RWPE2 (cell line): ENCODE measurements at places on chromosomes 16 and 17.

- no peak for DNase-seq
Observed at GRCh38 chr17:8189041-8189710, 804 bp downstream of the BORCS6 start.

DNA sequence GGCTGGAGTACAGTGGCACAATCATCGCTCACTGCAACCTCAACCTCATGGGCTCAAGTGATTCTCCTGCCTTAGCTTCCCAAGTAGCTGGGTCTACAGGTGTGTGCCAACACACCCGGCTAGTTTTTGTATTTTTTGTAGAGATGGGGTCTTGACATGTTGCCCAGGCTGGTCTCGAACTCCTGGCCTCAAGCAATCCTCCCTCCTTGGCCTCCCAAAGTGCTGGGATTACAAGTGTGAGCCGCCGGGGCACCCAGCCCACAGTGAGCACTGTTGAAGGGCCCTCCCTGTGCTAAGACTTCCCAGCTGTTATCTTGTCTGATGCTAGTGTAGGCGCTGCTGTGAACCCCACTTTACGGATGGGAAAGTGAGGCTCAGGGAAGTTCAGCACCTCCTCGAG is 8.0 kb downstream of the CASKIN1 start:
- no peak for DNase-seq

GRCh38 chr16:10321407-10322387 is 64.2 kb upstream of the ATF7IP2 start:
- no peak for DNase-seq

DNA sequence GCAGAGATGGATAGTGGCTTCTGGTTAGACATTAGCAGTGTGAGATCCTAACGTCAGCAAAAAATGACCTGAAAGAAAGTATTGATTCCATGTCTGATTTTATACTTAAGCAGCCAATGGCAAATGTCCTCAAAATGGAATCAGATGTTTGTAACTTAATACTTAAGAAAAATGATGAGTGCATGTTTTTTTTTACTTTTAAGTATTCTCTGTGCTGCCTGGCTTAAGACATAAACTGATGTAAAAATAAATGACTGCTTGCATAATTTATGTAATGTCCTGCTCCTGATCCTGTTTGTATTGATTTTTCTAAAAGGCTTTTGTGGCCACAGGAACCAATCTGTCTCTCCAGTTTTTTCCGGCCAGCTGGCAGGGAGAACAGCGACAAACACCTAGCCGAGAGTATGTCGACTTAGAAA is 7.4 kb downstream of the CBFB start:
- DNase-seq, result no peak

DNA sequence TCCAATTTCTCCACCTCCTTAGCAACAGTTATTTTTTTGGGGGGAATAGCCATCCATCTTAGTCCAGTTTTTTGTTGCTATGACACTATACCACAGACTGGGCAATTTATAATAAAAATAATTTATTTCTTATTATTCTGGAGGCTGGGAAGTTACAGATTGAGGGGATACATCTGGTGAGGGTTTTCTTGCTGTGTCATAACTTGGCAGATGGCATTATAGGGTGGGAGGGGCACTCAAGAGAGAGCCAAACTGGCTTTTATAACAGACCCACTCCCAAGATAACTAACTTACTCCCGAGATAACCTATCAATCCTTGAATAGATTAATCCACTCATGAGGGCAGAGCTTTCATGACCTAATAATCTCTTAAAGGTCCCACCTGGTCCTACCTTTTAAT is 84.2 kb downstream of the ABCA8 start:
- no peak for DNase-seq

- no peak for DNase-seq
Observed at GRCh38 chr16:78664811-78665772, 565.6 kb downstream of the WWOX start.

DNA sequence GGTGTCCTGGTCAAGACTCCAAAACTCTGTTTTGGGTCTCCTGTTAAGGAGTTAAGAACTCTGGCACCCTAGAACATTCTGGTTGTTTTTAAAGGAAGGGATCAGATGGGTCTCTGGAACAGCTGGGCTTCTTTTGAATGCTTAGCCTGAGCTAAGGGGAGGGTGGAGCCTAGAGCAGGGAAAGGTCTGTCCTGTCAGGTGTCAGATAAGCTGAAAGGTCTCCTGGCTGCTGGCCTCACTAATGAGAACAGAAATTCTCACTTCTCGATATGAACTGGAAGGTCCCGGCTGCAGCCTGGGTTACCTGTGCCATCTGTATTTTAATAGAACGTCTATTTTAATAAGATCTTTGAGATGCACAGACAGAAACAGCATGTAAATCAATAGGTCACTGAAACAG is 69.0 kb downstream of the RAP1GAP2 start:
- no peak for DNase-seq

- no peak for DNase-seq
Observed at GRCh38 chr16:69934044-69934443, 17.1 kb upstream of the CLEC18A start.

- no peak for DNase-seq
Observed at GRCh38 chr17:18854956-18855355, 3.0 kb upstream of the PRPSAP2 start.

DNA sequence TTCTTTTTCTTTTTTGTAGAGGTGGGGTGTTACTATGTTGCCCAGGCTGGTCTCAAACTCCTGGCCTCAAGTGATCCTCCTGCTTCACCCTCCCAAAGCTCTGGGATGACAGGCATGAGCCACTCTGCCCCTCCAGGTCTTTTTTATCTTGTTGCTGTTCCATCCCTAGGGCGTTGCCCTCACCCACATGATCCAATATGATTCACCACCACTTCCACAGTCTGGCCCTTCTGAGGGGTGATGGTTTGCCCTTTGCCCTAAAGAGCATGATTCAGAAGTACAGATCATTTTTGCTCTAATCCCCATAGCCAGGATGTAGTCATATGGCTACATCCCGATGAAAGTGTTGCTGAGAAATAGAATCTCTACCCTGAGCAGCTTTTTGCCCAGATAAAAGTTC is 18.8 kb downstream of the STX4 start:
- peak; percentile 80 for DNase-seq

DNA sequence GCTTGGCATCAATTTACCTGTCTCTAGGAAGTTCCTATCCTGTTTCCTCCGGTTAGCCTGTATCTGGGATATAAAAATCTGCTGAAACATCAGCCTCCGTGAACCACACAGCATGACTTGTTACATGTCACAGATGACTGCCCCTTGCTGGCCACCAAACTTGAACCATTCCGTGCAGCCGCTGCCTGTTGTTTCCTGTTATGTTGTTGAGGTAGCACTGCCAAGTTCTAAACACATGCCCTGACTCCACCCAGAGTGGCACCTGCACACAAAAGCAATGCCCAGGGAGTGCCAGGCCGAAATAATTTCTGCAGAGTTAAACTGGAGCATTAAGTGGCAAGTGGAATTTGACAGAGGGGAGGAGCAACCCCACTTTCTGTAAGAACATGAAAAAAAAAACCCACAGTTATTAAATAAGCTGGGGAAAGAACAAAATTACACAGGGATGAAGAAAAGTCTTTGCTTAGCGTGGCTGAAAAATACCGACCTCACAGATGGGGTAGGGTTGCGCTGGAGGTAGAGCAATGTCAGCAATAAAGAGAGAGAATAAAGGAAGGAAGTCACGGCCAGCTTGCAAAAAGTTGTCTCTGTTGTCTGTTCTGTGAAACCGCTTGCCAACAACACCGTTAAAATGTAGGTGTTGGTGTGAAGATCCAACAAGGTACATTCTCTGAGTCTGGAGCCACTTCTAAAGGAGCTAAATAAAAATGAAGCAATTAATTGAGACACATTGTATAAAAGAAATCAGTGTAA is 174.6 kb upstream of the CDH13 start:
- DNase-seq, result no peak

GRCh38 chr17:56812901-56813388 is 20.8 kb downstream of the C17orf67 start:
- no peak for DNase-seq

GRCh38 chr16:88059701-88060386 is 108.6 kb downstream of the BANP start:
- DNase-seq, result peak; percentile 61

DNA sequence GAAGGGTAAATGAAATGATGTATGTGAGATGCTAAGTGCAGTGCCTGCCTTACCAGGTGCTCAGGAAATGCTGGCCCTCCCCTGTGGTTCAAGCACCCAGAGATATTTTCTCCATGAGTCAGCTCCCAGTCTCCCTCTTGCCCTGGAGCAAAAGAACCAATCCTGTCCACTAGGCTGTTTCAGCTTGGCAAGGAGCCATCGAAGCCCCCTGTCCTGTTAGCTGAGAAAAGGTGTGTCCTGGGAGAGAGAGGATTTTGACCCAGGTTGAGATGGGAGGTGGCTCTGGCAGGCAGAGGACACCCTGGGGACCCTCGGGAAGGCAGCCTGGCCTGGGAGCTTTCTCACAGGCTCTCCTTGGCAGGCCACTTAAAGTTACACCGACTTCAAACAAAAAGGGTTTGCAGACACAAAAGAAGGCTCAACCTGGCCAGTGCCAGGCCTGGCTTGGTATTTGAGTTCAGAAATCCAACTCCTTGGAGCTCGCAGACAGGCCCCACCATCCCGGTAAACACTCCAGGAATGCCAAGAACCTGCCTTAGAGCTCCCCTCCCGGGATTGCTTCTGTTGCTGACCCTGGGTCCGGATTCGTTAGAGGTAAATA is 29.6 kb downstream of the NTN1 start:
- peak; percentile 87 for DNase-seq

GRCh38 chr17:75774991-75775668 is 9.5 kb upstream of the UNK start:
- DNase-seq, result peak; percentile 88

DNA sequence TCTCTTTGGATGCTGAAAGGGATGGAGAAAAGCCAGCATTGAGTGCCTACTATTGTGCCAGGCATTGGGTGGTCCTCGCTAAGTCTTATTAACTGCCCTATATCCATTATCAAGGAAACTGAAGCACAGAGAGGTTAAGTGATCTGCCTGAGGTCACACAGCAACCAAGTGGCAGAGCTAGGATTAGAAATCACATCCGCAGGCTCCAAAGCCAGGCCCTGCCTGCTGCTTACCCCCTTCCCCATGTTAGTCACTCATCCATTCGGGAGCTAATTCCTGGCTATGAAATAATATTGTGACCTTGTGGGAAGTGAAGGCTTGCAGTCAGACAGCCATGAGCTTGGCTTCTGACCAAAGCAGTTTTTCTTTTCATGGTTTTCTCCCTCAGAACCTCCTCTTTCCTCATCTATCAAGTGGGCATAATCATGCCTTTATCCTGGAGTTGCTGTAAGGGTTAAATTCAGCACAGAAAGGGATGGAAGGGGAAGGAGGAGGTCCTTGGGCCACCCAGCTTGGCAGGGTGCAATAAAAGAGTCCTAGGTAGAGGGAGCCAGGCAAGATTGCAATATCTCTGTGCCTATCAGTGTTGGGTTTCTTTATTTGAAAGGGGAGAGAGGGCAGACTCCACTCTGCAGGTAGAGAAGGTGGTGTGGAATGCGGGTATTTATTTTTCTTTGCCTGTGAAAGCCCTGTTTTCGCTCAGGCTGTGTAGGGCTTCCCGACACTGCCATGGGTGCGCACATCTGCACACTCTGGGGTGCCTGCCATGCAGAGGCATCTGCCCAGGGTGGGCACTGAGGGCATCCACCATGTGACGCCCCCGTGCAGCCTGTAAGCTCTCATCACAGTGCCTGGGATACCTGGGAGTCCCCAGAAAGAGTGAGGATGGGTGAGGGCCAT is 11.3 kb downstream of the RAI1 start:
- no peak for DNase-seq

GRCh38 chr16:88638323-88639230 is at the start of gene IL17C:
Gene IL17C (plus strand): TSS chr16:88638572. CDS start chr16:88638642, 70 bp downstream.
- DNase-seq, result no peak

GRCh38 chr17:17231621-17232302 is 5.2 kb downstream of the FLCN start:
- DNase-seq, result no peak

DNA sequence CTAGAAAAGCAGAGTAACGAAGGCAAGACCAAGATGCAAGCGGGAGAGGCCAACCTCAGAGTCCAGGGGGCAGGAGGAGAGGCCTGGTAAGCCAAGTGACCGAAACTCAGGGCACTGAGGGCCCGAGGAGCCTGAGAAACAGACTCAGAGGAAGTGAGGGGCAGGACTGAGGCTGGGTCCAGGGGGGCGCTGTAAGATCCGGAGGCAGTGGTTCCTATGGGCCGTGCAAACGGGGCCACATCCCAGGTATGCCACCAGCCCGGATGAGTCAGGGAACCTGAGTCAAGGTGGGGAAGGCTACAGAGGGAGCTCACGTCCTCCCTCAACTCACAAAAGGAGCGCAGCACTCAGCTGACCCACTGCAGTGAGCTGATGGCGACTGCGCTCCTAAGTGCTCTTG is 8.3 kb downstream of the ZDHHC7 start:
- no peak for DNase-seq

GRCh38 chr16:11425140-11425539 is 79.9 kb downstream of the RMI2 start:
- no peak for DNase-seq

DNA sequence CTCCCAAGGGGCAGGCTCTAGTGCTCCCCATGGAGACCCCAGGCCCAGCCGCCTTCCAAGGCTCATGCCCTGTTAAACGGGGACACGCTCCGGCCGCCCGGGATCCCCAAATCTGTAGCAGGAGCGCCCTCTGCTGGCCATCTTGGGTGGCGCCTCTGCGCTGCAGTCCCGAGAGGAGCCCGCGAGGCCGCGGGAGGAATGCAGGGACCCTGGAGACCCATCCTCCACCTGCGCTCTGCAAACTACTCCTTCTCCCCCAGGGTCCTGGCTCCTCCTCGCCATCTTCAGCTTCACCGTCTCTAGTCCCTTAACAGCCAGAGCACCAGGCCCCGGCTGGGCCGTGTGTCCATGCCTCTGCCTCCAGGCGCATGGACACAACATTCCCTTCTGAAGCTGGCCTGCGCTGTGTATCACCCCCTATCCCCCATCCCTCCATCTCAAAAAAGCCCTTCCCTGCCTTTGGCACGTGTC is 23.6 kb upstream of the KRT17 start:
- no peak for DNase-seq

- DNase-seq, result peak; percentile 96
Observed at GRCh38 chr16:71540-72401, 660 bp downstream of the RHBDF1 start.

DNA sequence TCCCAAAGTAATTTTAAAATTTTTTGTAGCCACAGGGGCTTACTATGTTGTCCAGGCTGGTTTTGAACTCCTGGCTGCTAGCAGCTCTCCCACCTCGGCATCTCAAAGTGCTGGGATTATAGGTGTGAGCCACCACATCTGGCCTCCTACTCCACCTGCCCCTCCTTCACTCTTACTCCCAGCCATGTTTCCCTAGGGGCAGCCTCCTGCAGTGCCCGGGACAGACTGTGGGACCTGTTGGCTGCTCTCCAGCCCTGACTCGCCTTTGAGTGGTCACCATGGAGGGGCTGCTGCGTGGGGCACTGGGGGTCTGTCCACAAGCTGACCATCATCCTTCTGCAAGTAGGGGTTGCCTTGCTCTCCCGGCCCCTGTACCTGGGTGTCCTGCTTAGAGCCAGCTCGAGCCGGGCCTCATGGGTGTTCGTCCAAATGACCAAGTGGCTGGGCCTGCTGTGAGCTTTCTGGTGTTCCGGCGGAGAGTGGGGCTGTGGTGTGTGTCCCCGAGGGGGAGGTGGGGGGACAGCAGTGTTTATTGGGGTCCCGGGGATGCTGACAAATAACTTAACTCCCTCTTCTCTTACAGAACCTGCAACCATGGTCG is 16.6 kb downstream of the SPIRE2 start:
- no peak for DNase-seq
